T-helper 17 cell (primary cell): ENCODE measurements at places on chromosomes 16 and 17.

DNA sequence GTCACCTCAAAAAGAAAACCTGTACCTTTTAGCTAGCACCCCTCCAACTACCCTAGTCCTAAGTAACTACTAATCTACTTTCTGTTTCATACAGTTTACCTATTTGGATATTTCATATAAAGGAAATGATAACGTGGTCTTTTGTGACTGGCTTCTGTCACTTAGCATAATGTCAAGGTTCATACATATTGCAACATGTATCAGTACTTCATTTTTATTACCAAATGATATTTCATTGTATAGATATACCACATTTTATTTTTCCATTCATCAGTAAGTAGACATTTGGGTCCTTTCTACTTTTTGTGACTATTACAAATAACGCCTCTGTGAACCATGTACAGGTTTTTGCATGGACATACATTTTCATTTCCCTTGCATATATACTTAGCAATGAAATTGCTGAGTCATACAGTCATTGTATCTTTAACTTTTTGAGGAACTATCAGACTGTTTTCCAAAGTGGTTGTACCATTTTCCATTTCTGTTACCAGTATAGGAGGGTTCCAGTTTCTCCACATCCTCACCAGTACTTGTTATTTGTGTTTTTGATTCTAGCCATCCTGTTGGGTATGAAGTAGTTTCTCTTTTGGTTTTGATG, 23.7 kb downstream of the MOSMO start:
- no peak for DNase-seq
- H3K36me3 ChIP-seq = no peaks in the 10 kb centered on the region
- no peak overlapping the region for H3K27ac ChIP-seq

- no peaks in the 10 kb centered on the region for H3K36me3 ChIP-seq
- no peak overlapping the region for H3K27ac ChIP-seq
- DNase-seq = no peak
- H3K27me3 ChIP-seq = peaks cover 43% of the 10 kb centered on the region
- no peaks in the 10 kb centered on the region for H3K4me1 ChIP-seq
- no peak overlapping the region for H3K4me3 ChIP-seq
Measured at GRCh38 chr17:45364531-45365390, 47.9 kb upstream of the MAP3K14 start.

- no peak overlapping the region for H3K4me3 ChIP-seq
- no peak for DNase-seq
- H3K4me1 ChIP-seq = peaks cover 18% of the 10 kb centered on the region
- peaks cover 4% of the 10 kb centered on the region for H3K36me3 ChIP-seq
- peaks cover 29% of the 10 kb centered on the region for H3K27me3 ChIP-seq
Measured at GRCh38 chr17:79047291-79047920, 23.4 kb downstream of the C1QTNF1 start.

- H3K4me3 ChIP-seq = no peak overlapping the region
- H3K4me1 ChIP-seq = no peaks in the 10 kb centered on the region
- H3K27ac ChIP-seq = no peak overlapping the region
- H3K36me3 ChIP-seq = no peaks in the 10 kb centered on the region
- DNase-seq = no peak
Measured at GRCh38 chr16:65896448-65897153, 469.9 kb upstream of the CDH5 start.

- peaks cover 6% of the 10 kb centered on the region for H3K4me1 ChIP-seq
- H3K36me3 ChIP-seq = no peaks in the 10 kb centered on the region
- no peak for DNase-seq
- no peak overlapping the region for H3K4me3 ChIP-seq
- H3K27me3 ChIP-seq = peaks cover 13% of the 10 kb centered on the region
Measured at GRCh38 chr16:87680272-87680644, 78.0 kb downstream of the JPH3 start.

DNA sequence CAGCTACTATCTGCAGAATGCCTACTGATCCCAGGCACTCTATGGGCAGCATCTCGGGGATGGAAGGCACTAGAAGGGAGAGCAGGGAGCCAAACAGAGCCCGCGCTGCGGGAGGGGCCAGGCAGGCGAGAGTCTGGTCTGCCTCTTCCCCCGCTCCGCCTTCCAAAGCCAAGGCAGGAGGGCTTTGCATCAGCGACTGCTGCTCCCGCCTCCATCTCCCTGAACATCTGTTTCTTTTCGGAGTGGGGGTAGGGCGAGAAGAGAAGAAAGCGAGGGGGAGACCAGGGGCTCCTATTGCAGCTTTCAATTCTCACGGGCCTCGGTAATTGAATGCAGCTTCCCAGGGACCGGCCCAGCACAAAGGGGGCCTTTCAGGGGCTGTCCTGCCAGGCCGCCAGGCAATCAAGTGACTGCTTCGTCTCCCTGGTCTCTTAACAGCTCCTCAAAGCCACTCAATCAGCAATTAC, 31.4 kb upstream of the CDC42EP4 start:
- DNase-seq = no peak
- no peak overlapping the region for H3K27ac ChIP-seq
- no peak overlapping the region for H3K4me3 ChIP-seq
- no peaks in the 10 kb centered on the region for H3K36me3 ChIP-seq

DNA sequence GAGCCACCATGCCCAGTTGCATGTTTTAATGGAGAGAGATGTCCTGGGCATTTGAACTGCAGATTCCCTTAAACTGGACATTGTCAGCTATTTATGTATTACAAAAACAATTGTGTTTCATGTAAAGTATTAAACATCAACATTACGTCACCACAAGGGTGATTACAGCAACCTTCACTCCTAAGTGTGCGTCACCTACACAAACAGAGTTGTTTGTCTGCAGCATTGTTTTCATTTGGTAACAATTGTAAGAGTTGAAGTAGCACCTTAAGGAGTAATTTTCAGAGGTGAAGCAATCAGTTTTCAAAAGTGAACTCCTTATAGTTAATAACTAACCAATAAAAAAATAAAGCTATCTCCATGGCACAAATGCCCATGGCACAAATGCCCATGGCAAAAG, 271.4 kb downstream of the IRX3 start:
- no peaks in the 10 kb centered on the region for H3K36me3 ChIP-seq
- no peak overlapping the region for H3K4me3 ChIP-seq
- DNase-seq = no peak
- H3K4me1 ChIP-seq = no peaks in the 10 kb centered on the region

DNA sequence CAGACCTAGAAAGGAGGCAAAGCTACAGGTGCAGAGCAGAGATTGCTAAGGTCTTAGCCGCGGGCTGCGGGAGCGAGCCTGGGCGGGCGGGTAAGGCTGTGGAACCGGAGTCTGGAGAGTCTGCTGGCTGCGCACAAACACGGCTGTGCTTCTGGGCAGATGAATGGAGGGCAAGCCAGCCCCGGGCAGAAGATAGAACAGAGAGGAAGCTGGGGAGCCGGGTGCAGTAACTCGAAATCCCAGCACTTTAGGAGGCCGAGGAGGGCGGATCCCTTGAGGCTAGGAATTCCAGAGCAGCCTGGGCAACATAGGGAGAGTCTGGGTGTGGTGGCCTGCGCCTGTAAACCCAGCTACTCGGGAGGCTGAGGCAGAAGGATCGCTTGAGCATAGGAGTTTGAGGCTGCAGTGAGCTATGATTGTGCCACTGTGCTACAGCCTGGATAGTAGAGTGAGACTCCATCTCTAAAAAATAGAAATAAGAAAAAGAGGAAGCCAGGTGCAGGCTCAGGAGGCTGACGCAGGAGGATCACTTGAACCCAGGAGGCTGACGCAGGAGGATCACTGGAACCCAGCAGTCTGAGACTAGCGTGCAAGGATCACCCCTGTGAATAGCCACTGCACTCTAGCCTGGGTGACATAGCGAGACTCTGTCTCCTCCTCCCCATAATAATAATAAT, 56.3 kb downstream of the PITPNC1 start:
- H3K4me3 ChIP-seq = peak overlapping the region; percentile 78
- H3K27me3 ChIP-seq = no peaks in the 10 kb centered on the region
- peak overlapping the region; percentile 99 for H3K27ac ChIP-seq
- peaks cover 53% of the 10 kb centered on the region for H3K4me1 ChIP-seq
